NCI-H446 treated with DMSO at 0.1 percent for 48 hours (cell line): ENCODE measurements at places on chromosomes 3 and 15.

GRCh38 chr3:129961141-129961541 is 13.4 kb upstream of the TRH start:
- no peak for DNase-seq

DNA sequence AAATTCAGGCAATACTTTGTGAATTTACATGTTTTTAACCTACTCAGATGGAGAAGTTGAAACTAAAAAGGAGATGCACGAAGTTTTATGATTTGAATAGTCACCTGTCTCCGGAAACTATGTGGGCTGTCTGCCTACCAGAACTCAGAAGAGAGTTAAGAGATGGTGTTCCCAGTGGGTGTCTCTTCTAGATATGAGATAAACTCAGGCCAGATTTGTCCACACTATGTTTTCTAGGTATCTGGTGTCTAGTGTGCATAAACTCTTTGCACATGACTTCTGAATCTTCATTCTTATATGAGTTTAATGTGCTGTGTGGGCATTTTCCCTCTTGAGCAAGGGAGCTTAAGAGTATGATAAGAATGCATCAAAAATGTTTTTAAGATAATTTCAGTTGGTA is 222.8 kb downstream of the FOXP1 start:
- no peak for DNase-seq

DNA sequence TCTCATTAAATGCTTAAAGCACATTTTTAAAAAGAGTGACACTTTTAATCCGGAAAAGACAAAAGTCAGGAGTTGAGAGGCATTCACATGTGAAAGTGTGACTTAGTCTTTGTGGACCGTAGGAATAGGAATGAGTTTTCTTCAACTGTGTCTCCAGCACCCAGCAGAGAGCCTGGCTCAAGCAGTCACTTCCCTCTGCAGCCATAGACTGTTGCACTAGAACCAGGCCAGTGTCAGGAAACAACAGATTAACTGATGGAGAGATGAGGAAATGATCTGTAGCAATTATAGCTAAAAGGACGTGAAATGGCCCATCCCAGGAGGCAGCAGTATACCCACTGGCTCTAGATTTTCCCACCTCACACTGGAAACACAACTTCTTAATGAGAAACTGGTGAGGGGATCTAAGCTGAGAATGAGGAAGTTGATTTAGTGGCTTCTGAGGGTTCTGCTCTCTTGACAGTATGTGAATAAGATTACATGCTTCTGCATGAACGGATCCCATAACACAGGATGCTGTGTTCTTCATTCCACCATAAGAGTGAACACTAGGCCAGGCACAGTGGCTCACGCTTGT is 19.8 kb downstream of the CFAP92 start:
- DNase-seq = no peak

DNA sequence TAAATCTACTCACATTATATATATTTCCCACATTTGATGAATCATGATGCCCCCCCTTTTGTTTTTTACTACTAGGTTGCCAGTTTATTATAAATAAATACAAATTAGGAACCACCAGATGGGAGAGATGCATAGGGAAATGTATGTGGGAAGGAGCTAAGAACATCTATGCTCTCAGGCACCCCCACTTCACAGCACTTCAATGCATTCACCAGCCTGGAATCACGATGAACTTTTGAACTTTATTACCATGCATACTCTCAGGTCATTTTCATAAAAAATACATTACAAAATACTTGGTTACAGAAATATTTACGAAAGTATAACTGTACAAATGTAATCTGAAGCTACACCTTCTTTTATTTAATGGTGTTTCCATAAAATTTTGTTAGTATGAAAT is 988.0 kb upstream of the EPHA6 start:
- DNase-seq = no peak

GRCh38 chr3:124999317-124999716 is 56.5 kb downstream of the HEG1 start:
- DNase-seq = no peak

- DNase-seq = no peak
These were observed 11.2 kb downstream of the TSC22D2 start for GRCh38 chr3:150419076-150419868.

DNA sequence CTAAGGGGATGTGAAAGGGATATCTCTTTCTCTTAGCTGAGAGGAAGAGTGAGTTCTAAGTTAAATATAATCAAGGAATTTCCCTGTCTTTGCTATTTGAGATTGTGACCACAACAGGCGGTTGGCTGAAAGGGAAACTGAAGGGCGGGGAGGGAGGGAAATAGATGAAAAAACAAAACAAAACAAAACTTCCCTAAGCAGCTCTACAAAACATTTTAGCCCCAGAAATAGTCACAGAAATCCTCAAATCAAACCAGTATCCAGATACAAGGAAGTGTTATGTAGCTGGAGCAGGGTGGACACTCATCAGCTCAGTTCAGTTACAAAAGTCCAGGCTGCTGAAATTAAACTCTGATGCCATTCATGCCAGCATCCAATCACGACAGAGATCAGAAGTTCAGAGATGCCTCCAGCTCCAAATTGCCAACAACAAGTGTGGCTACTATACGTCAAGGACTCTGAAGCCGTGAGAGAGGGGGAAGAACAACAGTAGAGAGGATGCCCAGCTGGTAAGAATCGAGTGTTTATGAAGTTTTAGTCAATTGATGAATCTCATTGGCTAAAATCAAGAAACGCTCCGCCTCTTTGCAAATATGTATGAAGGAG is 319 bp upstream of the TP63 start:
- no peak for DNase-seq

DNA sequence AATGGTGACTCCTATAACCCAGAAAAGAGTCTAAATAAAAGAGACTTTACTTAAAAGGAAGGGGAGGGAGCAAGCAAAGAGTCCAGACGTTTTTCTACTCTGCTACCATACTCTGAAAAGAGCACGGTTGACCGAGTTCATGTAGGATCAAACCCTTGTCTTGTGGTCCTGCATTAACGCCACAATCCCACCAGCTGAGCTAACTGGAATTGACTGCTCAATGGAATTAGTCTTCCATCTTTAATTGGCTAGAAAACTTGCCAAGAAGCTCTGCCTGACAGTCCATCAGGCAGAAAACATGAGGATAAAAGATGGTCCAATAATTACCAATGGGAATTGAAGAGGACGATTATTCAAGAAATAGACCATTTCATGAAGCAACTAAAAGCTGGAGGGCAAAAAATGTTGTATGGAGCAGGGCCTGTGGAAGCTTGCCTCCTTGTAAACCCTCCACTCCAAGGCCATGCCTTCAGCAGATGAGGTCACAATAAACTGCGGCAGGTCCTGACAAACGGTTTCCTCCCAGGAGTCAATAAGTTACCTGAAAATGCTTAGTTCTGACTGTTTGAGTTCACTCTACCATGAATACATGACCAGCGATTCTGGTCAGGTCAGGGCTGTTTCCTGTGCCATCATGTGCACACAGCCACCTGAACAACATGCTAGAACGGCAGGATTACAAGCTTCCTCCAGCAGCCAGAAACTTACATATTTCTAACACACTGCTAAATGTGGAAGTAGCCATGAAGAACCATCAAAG is 35.6 kb upstream of the ARHGEF3 start:
- DNase-seq = no peak

- DNase-seq = no peak
These were observed 1.2 kb upstream of the TM4SF1 start for GRCh38 chr3:149378478-149379309.

DNA sequence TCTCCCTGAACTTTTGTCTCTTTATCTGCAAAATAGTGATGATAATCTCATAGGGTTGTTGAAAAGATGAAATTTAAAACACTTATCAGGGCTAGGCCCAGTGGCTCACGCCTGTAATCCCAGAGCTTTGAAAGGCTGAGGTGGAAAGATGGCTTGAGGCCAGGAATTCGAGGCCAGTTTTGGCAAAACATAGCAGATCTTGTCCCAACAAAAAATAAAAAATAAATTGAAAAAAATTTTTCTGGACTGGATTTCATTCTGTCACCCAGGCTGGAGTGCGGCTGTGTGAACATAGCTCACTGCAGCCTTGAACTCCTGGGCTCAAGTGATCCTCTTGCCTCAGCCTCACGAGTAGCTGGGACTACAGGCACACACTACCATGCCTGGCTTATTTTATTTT is 29.6 kb downstream of the LMLN start:
- DNase-seq = no peak

GRCh38 chr3:186489507-186489906 is 54.7 kb downstream of the CRYGS start:
- no peak for DNase-seq

GRCh38 chr3:190266913-190267290 is 55.3 kb downstream of the CLDN1 start:
- no peak for DNase-seq

- DNase-seq = no peak
These were observed 2.5 kb upstream of the GANC start for GRCh38 chr15:42270551-42270950.

DNA sequence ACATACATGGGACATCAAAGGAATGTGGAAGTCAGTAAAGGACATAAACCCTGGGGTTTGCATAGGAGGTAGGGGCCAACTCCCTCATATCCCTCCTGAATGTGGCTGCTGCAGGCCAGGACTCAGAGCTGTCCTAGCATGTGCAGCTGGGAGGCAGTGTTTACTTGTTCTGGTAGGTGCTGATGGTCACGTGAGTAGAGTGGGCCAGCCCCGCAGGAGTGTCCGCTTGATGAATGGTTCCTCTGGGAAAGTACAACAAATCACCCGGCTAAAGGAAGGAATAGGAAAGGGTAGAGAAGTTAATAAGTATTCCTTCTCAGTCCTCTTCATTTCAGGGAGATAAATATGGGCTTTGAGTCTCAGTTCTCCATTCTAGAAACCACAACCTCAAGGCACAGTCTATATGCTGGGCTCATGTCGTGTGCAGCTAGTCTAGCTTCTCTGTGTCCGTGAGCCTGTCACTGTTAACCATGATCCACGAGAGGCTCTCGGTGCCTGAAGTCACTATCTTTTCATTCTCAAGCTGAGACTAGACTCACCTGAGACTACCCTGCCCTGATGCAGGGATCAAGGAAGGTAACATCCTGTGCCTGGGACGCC is 17.9 kb downstream of the RIOX2 start:
- DNase-seq = no peak

DNA sequence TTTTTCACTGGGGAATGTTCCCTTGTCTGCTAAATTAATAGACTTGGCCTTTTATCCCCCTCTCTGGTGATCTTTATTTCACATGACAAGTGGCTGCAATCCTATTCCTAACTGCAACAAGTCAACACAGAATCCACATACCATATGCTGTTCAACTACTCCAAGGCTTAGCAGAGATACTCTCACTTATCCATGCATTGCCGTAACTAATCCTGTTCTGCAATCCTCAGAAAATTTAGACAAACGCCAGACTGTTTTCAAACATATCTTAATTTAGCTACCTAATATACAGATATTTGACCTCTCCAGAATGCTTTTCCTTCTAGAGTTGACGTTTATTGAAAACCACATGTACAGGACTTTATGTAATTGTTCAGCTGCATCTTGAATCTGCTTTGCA is 37.9 kb downstream of the EID1 start:
- DNase-seq = no peak

DNA sequence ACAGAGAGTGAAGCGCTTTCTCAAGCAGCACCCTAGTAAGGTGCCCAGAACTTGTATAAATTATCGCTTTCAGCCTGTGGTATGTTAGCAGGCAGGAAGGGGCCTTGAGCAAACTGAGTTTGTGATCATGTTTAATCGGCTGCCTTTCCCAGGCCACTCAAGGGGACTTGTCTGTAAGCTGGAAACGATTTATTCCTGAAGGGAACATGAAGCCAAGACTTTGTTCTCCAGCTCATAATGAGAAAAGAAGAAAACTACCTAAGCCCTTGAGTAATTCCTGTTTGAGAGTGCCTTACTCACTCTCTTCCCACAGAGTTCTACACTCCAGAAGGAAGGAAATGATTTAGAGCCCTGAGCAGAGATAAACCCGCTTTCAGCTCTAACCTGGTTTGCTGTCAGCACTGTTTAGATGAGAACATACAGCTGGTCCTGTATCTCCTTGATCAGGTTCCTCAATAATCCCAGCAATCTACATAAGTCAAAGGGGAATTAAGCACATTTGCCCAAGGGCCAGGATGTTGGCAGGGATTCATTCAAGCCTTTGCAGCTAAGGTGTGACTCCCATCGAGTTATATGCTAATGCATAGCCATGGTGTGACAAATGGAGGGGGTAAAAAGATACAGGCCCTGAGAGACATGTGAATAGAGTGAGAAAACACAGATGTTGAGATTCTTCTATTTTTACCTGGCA is 187.7 kb upstream of the SLC24A5 start:
- DNase-seq = no peak

- DNase-seq = no peak
These were observed at the start of gene PAQR9 for GRCh38 chr3:142963516-142964448. PAQR9 (minus strand) TSS chr3:142963674; CDS start chr3:142963336, 338 bp downstream.

GRCh38 chr3:149336925-149337324 is 3.5 kb upstream of the TM4SF18 start:
- peak; percentile 33 for DNase-seq

DNA sequence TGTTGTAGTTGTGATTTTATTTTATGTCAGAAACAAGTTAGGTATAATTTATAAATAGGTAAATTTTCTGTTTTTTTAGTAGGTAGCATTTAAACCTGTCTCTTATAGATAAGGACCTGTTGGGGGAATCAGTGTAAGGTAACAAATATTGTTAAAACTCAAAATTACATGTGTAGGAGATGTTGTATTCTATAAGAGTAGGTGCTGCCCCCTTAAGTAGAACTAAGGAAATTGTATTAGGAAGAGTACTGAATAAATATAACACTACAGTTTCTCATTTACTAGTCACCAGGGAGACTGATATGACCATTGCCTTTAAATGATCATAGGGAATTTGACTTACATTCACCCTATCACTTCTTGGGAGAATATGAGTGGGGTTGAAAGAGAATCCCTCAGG is 31.2 kb downstream of the SLC25A36 start:
- DNase-seq = no peak

GRCh38 chr3:13324835-13325501 is 95.2 kb downstream of the NUP210 start:
- DNase-seq = no peak

GRCh38 chr3:45464336-45465170 is 76.2 kb downstream of the LARS2 start:
- no peak for DNase-seq

DNA sequence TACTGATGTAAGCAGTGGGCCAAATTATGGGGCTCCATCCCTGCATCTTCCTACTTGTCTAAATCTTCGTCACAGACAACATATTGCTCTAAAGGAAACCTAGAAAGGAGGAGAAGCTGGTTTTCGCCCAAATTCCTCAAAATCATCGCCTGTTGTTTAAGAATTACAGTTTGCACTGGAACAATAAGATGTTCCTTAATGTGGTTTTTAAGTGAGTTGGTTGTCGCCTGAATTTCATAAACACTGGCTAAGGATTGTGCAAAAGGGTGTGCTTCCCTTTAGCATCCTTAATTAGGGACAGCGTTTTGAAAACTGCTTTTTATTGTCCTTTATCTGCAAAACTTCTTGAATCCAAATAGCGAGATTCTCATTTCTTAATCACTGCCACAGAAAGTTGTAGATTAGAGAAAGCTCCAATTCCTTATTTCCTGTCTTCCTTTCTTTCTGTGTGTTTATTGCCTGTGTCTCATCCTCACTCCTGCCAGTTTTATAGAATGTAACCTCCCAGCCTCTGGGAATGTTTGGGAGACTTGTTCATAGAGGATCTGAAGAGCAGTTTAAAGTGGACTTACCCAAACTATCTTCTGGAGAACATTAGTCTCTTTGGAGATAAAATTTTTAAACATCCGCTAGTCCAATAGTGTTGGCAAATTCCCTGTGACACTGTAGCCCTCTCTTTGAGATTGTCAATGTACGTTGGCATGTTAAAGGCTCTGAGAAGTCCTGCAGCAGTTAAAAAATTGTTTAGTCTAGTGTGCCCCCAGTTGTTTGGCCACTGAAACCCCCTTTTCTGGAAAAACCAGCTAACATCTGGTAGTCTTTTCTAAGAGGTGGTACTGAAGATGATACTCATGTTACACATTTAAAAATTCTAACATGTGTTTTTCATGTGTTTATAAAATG is 50.4 kb downstream of the FLNB start:
- no peak for DNase-seq
